Activated CD4-positive, CD25-positive, alpha-beta regulatory T cell treated with anti-CD3 and anti-CD28 coated beads, Interleukin-2, amount 50 U/mL, for 24 hours (primary cell): ENCODE measurements at places on chromosomes 6 and 20.

GRCh38 chr6:36484736-36485135 lies 41.9 kb downstream of the KCTD20 start:
- ATAC-seq: no peak

- ATAC-seq: no peak
Measured at GRCh38 chr20:10788055-10788454, 114.3 kb upstream of the JAG1 start.

DNA sequence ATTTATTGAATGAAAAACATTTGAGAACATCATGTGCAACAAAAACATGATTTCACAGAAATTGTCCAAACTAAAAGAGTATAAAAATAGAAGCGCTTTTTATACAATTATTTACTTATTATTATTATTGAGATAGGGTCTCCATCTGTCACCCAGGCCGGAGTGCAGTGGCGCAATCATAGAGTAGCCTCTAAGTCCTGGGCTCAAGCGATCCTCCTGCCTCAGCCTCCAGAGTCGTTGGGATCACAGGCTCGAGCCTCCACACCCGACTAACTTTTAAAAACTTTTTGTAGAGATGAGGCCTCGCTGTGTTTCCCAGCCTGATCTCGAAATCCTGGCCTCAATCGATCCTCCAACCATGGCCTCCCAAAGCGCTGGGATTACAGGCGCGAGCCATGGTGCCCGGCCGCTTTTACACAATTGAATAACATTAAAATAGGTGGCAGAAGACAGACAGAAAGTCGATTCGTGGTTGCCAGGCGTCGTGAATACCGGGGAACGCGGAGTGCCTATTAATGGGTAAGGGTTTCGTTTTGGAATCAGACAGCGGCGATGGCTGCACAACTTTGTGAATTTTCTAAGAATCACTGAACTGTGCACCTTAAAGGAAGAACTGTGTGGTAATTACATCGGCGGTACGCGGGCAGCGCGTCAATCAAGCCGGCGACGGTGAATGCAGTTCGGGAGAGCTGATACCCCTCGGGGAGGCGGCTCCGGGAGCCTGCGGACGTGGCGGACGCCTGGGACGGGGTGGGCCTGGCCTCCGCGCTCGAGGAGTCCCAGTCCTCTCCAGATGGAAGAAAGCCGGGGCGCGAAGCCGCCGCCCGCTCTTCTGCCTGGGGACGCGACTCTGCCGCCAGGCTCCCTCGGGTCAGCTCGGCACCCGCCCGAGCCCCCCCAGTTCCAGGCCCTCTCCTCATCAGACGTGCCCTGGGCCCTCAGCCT lies 807 bp downstream of the TBC1D20 start:
- ATAC-seq: peak; percentile 39

- no peak for ATAC-seq
Measured at GRCh38 chr6:35147026-35147425, 5.9 kb upstream of the TCP11 start.

DNA sequence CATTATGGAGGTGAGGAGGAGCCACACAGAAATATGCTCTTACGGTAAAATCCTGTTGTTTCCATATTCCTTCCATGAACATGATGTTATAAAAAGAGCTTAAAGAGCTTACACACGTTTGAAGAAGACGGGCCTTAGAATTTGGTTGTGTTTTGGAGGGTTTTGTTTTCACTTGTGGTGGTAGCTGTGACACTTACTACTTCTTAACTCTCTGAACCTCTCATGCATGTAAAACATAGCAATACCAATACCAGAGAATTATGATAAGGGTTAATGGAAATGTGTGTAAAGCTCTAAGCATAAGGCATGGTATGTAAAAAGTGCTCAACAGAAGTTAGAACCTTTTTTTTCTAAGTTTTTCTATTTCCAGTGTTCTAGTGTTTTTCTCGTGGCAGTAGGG lies 256.1 kb upstream of the KCNQ5 start:
- ATAC-seq: no peak

DNA sequence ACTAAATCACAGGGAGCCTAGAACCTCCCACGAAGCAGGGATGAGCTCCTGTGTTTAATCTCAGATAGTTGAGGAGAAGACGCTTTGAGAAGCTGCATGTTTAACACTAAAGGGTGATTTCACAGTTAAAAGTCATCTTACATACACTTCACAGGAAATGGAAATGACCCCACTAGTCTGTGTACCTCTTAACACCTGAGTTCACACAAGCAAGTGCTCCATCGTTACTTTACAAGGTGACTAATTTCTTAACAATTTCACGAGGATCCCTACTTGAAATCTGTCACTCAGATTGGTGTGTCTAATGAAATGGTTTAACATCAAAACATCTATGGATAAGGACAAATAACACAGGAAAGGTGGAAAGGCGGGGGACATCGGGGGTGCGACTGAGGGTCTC lies 93.8 kb upstream of the RPS6KA2 start:
- no peak for ATAC-seq

DNA sequence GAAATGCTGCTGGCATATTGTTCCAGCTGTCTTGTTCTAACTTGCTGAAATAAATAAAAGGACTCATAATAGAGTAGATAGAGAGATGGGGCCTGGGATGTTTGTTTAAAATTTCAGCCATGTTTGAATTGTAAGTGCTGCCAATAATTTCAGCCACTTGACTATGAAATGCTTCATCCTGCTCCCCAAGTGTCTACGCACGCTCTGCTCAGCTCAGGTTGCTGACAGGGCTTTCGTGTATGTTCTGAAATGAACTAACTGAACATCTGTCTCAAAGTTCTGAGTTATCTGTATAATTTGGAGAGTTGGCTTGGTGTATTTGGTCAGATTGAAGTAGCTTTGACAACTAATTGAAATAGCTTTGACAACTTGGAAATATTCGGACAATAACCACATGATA lies 387.8 kb downstream of the BMP2 start:
- no peak for ATAC-seq

- ATAC-seq: no peak
Measured at GRCh38 chr6:152273638-152274037, 363.5 kb downstream of the SYNE1 start.

- ATAC-seq: no peak
Measured at GRCh38 chr6:7401075-7401474, 11.5 kb downstream of the RIOK1 start.

GRCh38 chr20:51457533-51457932 lies 85.0 kb downstream of the NFATC2 start:
- no peak for ATAC-seq

DNA sequence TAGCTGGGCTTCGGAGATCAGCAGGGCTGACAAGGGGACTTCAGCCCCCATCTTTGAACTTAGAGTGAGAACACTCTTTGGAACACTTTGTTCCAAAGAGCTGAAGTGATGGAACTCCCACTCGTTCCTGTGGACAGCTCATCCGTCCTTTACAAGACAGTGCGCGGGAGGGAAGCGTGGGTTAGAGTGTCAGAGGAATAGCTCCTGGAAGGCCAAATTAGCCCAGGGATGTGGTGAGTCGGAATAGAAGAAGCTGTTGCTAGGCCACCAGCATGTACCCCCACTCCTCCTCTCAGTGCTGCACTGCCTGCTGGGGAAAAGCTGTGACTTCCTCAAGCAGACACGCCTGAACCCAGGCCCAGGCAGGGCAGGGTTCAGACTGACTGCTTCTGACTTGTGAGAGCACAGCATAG lies 1.7 kb downstream of the SDCBP2 start:
- no peak for ATAC-seq

DNA sequence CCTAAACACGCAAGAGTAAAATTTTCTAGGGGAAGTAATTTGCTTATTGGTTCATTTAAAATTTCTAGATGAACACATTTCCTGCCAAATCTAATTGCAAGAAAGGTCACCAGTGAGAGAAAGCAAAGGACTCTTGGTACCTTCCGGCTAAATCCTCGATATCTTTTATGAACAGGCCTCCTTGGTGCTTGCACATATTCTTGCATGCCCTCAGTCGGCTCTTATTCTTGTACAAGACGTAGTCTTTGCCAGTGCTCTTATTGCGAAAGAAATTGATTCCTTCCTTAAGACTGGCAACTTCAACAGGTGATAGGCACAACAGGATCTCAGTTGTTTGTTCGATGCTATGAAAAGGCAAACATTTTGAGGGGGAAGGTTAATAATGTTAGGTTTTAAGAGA lies 141.7 kb upstream of the CARMIL1 start:
- ATAC-seq: no peak
